Breast epithelium (tissue), 4 donors: ENCODE measurements at places on chromosomes 7 and 10.

- DNase-seq = no peak
Observed at GRCh38 chr7:82389876-82390275, 53.7 kb downstream of the CACNA2D1 start.

- no peak for DNase-seq
Observed at GRCh38 chr10:105797234-105797890, 1156.3 kb downstream of the SORCS3 start.

DNA sequence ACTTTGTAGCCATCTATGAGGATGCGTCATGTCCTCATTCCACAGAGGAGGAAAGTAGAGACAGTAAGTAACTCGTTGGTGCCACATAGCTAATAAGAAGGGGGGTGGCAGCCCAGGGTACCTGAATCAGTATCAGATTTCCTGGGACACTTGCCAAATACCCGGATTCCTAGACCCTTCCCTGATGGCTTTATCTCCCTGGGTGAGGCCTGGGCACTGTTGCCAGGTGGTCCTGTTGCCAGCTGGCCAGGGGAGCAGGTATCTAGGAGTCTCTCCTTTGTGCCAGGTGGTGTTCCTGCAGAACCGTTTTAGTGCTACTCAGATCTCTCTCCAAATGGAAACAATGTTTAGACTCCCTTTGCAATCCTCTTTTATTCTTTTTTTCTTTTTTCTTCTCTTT is 12.7 kb downstream of the SLC29A3 start:
- DNase-seq = peak; percentile 44

- DNase-seq = no peak
Observed at GRCh38 chr7:24898691-24899090, 81.3 kb downstream of the OSBPL3 start.

GRCh38 chr10:97494863-97495506 is 3.2 kb downstream of the MMS19 start:
- no peak for DNase-seq

DNA sequence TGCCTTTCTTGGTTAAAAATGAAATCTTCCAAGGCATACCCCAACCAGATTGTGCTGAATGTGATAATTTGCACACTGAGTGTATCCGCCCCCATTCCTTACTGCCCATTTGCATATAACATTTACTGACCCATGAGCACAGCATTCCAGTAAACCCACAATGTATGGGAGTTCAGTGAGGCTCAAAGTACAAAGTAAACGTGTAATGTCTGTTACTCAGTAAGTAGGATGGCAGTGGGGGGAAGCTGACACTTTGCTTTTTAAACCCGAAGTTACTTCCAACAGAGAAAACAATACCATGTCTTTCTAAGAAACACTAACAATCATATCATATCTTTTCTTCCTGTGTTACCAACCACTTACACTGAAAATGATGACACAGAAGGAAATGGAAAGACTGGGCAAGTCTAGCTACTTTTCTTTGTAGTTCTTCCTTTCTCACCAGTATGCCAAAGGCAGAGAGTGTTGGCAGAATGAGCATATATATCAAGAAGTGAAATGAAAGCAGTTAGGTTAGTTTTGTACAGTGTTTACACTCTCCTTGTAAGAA is 27.1 kb upstream of the SOSTDC1 start:
- DNase-seq = no peak

GRCh38 chr7:113199841-113200240 is 81.5 kb upstream of the SMIM30 start:
- DNase-seq = no peak

GRCh38 chr10:132645247-132645530 is 107.6 kb downstream of the INPP5A start:
- DNase-seq = no peak

DNA sequence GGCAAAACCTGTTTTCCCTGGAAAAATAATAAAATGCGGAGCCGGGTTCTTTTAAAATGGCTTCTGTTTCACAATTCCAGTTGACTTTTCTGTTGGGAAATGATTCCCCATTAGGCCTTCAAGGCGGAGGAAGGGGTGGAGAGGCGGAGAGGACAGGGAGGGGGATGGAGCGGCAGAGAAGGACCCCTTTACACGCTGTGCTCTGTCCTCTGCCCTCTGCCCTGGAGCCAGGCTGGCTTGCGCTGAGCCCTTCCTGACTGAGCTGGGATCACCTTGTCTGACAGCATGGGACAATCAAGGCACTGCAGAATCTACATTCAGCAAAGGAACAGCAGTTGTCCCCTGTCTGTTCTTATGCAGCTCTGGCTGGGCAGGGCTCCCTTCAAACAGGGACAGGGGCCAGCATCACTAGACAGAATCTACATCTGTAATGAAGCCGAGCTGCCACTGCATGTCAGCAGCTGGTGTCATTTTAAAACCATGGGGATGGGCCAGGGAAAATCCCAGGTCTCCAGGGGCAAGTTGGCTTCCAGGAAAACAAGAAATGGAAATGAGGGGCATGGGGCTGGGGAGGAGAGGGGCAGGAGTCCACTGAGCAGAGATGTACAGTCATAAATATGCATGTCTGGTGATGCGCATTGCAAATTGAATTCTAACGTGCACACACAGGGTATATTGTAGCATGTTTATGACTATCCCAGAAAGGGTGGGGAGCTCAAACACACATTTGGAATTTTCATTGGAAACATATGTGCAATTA is 120.0 kb downstream of the MKX start:
- DNase-seq = no peak

- no peak for DNase-seq
Observed at GRCh38 chr10:47449102-47449978, 34.6 kb downstream of the ANXA8 start.
